ENCODE measurements at places on chromosomes 12 and 14.
A peak's percentile ranks its signal among the peaks of the same experiment; 100 is the strongest.

- DNase-seq, result no peak
Measured at GRCh38 chr14:69693801-69694729, 72.9 kb upstream of the SRSF5 start.

- no peak for DNase-seq
Measured at GRCh38 chr12:128804762-128805161, 19.0 kb downstream of the SLC15A4 start.

- no peak for DNase-seq
Measured at GRCh38 chr12:96183734-96184370, 10.3 kb upstream of the ELK3 start.

GRCh38 chr14:100771121-100771800, 44.6 kb downstream of the DLK1 start:
- no peak for DNase-seq

DNA sequence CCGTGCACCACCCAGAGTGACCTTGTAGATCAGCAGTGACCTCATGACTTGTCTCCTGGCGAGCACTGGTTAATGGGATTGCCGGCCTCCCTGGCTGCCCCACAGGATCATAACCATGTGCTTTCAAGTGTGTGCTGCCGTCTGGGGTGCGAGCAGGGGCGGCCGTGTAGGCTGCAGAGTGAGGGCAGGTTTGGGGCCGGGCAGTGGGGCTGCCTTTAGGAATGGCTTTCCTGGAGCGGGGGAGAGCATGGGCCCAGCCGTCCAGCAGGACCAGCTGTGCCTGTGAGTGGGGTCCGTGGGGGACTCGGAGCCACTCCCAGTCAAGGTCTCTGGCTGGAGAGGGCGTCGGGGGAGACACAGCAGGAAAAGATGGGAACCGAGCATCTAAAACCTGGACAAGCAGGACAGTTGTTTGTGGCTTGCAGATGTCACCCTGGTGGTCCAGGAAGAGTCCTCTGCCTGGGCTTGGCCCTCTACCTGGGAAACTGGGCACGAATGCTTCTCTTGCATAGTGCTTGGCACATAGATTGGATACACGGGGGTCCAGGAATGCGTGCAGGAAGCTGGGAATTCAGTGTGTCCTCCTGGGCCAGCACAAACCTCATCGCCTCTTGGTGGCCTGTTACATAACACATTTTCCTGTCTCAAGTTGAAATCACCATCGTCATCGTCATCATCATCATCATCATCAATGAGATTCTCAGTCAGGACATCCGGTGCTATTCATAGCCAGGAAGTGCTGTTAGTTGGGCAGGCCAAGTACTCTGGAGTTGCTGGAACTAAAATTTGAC, 96.0 kb downstream of the ADGRD1 start:
- DNase-seq, result peak; percentile 9

DNA sequence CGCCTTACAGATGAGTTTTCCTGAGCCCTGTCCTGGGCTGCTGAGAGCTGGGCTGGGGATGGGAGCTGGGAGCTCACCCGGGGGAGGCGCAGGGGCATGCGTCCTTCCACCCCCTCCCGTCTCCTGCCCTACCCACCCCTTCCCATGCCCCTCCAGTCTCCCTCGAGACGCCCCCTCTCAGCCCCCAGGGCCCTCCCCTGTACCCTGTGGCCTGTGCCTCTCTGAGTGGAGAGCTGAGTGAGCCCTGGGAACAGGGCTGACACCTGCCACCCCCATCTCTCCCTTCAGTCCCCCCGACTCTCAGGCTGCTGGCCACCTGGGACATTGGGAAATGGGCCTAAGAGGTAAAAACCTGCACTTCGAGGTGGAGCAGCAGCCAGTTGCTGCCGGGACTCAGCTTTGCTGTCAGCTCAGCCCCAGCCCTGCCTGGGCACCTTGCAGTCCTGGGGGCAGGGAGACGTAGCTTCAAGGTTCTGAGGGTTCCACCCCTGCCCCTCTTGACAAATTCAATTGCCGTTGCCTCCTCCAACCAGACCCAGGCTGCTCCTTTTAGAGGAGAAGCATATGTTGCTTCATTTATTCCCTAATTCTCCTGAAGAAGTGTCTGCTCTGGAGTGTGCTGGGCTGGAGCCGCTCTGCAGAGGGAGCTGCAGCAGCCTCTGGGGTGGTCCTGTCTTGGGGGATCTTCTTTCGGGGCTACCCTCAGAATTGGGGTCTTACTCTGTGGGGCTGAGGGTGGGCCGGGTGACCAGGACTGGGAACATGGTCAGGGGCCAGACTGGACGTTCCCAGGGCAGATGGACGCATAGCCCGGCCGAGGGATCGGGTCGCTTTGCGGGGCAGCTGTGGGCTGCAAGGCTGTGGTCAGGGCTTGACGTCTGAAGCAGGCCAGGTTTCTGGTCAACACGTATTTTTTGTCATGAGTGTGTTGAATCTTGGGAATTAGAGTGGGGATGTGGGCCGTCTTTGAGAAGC, 141.4 kb downstream of the ADGRD1 start:
- no peak for DNase-seq
